Effector memory CD4-positive, alpha-beta T cell (primary cell): ENCODE measurements at places on chromosomes 6 and 20.

DNA sequence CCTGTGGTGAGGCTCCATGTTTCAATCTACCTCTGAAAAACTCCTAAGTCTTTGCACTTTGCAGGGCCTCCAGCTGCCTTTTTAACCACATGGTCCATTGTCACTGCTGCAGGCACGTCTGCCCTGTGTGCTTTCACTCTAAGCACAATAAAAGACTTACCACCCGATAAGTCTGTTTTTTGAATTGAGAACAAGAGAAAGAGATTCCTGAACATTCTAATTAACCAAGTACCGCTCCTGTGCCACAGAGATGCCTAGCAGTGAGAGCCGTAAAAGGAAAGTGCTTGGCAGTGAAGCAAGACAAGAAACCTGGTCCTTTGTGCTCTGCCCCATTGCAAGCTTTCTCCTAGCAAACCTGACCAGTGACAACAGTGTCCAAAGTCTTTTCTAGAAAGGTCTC is 487.6 kb upstream of the FLRT3 start:
- DNase-seq: no peak
- H3K4me3 ChIP-seq: no peak overlapping the region
- no peaks in the 10 kb centered on the region for H3K27me3 ChIP-seq
- H3K36me3 ChIP-seq: no peaks in the 10 kb centered on the region
- H3K27ac ChIP-seq: no peak overlapping the region
- H3K4me1 ChIP-seq: no peaks in the 10 kb centered on the region

DNA sequence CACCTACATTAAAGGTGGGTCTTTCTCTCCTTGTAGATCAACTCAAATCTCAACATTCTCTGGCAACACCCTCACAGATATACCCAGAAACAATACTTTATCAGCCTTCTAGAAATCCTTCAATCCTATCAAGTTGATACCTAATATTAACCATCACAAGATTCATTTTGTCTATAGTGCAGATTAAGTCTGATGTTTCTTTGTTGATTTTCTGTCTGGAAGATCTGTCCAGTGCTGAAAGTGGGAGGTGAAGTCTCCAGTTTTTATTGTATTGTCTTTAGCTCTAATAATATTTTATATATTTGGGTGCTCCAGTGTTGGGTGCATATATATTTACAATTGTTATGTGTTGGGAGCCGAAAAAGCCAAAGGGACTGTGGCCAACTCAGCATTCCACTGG is 493.9 kb upstream of the ADGRB3 start:
- H3K4me3 ChIP-seq: no peak overlapping the region
- H3K4me1 ChIP-seq: no peaks in the 10 kb centered on the region
- no peaks in the 10 kb centered on the region for H3K36me3 ChIP-seq

- H3K27ac ChIP-seq: no peak overlapping the region
- no peak overlapping the region for H3K4me3 ChIP-seq
- DNase-seq: no peak
- peaks cover 8% of the 10 kb centered on the region for H3K36me3 ChIP-seq
- no peaks in the 10 kb centered on the region for H3K4me1 ChIP-seq
Observed at GRCh38 chr20:25223179-25223661, 24.7 kb upstream of the PYGB start.

GRCh38 chr6:158408552-158409130 is 96.4 kb downstream of the TULP4 start:
- H3K27ac ChIP-seq: no peak overlapping the region
- H3K36me3 ChIP-seq: no peaks in the 10 kb centered on the region
- no peaks in the 10 kb centered on the region for H3K27me3 ChIP-seq
- no peak for DNase-seq
- H3K4me3 ChIP-seq: no peak overlapping the region

- H3K27ac ChIP-seq: no peak overlapping the region
- no peak for DNase-seq
- no peaks in the 10 kb centered on the region for H3K36me3 ChIP-seq
- H3K27me3 ChIP-seq: no peaks in the 10 kb centered on the region
- H3K4me3 ChIP-seq: no peak overlapping the region
Observed at GRCh38 chr20:56731476-56731875, 102.4 kb downstream of the TFAP2C start.

DNA sequence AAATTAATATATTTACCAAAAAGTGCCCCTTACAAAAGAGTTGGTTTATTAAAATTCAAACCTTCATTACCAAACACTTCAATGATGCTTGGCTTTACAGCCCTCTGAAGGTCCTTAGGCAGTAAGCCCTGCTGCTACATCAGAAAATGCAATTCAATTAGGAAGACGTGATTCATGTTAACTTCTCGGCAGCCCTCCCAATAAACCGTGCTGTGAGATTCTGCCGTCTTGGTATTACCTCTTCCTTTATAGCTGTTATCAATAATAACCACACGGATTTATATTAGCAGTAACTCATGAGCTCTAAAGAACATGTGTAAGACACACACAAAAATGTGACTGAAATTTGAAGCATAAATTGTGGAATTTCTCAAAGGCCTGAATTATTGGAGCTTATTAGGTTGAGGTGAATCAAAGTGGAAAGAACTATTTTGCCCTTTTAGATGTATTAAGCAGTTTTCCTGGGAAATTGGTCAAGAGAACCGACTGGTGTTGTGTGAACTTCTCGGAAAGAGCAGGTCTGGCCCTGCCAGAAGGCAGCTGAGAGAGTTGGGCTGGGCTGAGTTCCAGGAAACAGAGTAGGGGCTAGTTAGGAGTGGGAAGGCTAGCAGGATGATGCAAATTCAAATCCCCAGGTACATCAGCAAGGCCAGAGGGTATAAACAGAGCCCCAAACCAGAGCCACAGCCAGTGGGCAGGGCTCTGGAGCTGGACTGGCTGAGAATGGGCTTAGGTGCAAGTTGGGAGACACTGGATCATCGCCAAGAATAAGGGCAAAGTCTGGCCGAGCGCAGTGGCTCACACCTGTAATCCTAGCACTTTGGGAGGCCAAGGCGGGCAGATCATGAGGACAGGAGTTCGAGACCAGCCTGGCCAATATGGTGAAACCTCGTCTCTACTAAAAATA is 33.1 kb downstream of the FGD2 start:
- H3K27me3 ChIP-seq: no peaks in the 10 kb centered on the region
- DNase-seq: no peak
- H3K27ac ChIP-seq: no peak overlapping the region

GRCh38 chr6:3701631-3702030 is 49.9 kb downstream of the PXDC1 start:
- H3K4me1 ChIP-seq: no peaks in the 10 kb centered on the region
- no peaks in the 10 kb centered on the region for H3K36me3 ChIP-seq
- no peak for DNase-seq
- no peak overlapping the region for H3K27ac ChIP-seq
- H3K27me3 ChIP-seq: no peaks in the 10 kb centered on the region

GRCh38 chr6:13077117-13077516 is 251.2 kb downstream of the TBC1D7 start:
- no peaks in the 10 kb centered on the region for H3K4me1 ChIP-seq
- DNase-seq: no peak
- H3K27ac ChIP-seq: no peak overlapping the region
- no peaks in the 10 kb centered on the region for H3K27me3 ChIP-seq

DNA sequence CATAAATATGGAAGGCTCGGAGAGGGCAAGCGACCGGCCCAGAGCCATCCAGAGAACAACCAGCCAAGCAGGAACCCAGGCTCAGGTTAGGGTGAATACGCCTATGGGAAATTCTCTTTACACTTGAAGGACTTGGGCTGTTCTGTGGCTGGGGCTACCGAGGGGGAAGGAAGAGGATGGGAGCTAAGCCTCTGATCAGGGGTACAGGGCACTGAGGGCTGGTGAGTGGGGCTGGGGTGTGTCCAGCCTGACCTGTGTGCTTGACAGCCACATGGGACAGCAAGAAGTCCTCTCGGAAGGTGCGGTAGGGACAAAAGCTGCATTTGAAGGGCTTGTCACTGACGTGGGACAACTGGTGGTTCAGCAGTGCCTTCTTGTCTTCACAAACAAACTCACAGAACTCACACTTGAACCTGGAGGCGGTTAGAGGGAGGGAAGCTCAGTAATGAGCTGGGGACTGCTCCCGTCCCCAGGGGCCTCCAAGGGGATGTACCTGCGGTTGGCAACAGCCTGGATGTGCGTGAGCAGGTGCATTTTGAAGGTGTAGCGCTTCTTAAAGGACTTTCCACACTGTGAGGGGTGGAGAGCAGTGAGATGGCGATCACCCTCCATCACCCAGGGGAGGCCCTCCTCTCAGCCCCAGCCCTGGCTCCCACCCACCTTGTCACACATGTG is 11.9 kb downstream of the ZNF335 start:
- H3K4me1 ChIP-seq: no peaks in the 10 kb centered on the region
- no peak overlapping the region for H3K4me3 ChIP-seq
- no peaks in the 10 kb centered on the region for H3K27me3 ChIP-seq
- peaks cover 84% of the 10 kb centered on the region for H3K36me3 ChIP-seq
- H3K27ac ChIP-seq: no peak overlapping the region
- no peak for DNase-seq

DNA sequence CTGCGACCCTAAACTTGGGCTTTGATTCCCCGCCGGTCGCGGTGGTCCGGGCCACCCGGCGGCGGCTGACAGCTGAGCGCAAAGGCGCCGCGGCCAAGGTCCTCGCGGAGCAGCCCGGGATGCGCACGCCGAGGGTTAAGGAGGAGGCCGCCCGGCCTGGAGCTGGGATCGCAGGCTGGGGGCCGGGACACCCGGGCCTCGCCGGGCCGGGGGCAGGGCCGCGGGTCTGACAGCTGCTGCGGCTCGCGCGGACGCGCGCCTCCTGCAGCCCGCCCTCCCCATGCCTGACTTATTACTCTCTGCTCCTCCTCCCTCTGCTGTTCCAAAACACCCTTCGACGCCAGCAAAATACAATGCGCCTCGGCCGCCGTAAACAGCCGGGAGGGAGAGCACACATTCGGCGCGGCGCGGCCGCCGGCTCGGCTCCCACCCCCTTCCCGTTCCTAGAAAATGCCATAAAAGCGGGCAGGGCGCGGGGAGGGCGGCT is 746 bp downstream of the BACH2 start:
- no peaks in the 10 kb centered on the region for H3K27me3 ChIP-seq
- peak overlapping the region; percentile 74 for H3K4me3 ChIP-seq
- DNase-seq: peak; percentile 32
- H3K36me3 ChIP-seq: no peaks in the 10 kb centered on the region
